Anterior cingulate cortex (tissue), 58 donors: ENCODE measurements at places on chromosomes 3 and 15.
A peak's percentile ranks its signal among the peaks of the same experiment; 100 is the strongest.

GRCh38 chr3:16329036-16329825 lies 64.2 kb downstream of the OXNAD1 start:
- no peak for DNase-seq

GRCh38 chr3:17795280-17795679 lies 52.8 kb upstream of the TBC1D5 start:
- DNase-seq: no peak

DNA sequence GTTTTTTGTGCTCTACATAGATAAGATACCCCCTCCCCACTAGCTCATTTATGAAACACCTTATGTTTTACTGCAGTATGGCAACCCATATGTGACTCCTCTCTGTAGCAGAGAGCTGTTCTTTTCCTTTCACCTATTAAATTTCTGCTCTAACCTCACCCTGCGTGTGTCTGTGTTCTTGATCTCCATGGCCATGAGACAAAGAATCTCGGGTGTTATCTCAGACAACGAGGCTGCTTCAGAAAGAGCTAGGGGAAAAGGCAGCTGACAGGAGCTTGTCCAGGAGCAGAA lies 18.0 kb downstream of the CCR8 start:
- DNase-seq: no peak

DNA sequence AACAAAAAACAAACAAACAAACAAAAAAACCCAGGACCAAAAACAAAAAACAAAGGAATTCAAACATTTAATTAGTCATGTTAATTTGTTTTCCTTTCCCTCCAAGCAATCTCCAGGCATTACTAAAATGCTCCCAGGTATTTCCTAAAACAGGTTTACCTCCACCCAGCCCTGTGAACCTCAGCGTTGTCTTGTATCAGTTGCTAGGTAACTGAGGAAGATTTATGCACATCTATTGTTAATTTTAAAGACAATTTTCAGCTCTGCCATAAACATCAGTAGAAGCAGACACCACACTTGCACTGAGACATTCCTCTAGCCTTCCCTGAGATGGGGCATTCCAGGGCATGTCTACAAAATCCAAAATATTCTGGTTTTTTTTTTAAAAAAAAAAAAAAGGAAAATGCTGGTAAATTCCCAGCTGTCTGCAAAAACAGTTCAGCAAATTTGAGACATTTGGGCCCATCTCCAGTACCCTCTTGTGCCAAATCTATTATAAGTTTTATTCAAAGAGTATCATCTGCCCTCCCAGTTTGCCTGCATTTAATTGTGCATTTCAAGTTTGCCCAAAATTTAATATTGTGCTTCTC lies 227.6 kb downstream of the ADAMTS9 start:
- no peak for DNase-seq

GRCh38 chr3:24004171-24004938 lies 59.3 kb downstream of the NR1D2 start:
- DNase-seq: no peak

- DNase-seq: no peak
These were observed 91.0 kb upstream of the KBTBD8 start for GRCh38 chr3:66907136-66907535.

- no peak for DNase-seq
These were observed 27.4 kb upstream of the SRGAP3 start for GRCh38 chr3:9276761-9277370.

DNA sequence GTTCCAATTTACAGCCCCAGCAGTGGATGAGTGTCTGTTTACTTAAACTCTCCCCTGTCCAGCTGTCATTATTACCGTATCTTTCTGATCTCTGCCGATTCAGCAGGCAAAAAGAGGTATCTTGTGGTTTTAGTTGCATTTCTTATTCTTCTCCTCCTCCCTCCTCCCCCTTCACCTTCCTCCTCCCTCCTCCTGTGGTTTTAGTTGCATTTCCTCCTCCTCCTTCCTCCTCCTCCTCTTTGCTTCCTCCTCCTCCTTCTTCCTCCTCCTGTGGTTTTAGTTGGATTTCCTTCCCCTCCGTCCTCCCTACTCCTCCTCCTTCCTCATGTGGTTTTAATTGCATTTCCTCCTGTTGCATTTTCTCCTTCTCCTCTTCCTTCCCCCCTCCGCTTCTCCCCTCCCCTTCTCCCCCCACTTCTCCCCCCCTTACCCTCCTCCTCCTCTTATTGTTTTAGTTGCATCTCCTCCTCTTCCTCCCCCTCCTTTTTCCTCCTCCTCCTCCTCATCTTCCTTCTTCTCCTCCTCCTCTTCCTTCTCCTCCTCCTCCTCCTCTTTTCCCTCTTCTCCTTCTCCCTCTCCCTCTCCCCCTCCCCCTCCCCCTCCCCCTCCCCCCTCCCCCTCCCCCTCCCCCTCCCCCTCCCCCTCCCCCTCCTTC lies 25.3 kb upstream of the VPS33B start:
- no peak for DNase-seq

DNA sequence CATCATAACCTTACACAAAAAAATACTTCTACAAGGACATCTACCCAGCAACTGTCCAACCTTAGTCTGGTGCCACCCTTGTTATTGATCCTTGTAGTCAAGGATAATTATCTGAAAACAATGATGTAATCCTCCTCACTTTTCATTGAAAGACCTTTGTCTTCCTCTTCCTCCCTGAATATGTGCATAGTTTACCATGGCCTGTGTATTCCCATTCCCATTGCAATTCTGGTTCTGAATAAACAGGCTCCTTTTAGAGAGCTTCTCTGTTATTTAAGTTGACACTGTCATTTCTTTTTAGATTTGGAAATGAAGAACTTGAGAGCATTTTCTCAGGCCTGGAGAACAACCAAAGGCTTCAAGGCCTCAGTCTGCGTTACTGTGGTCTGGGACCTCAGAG lies 53.3 kb upstream of the RNF7 start:
- no peak for DNase-seq

DNA sequence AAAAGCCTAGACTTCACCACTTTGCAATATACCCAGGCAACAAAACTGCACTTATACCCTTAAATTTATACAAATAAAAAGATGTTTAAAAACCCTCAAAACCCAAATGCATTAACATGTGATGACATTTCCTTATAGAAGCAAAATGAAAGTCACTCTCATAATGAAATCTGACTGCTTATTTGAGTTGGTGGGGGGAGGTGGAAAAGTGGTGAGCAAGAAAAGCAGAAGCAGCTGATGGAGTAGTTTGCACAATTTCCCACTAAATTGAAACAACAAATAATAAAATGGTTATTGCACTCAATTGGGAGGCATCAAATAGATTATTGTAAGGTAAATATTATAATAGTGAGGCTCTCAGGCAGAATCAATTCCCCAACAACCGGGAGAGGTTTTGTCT lies 54.0 kb upstream of the GADL1 start:
- no peak for DNase-seq

DNA sequence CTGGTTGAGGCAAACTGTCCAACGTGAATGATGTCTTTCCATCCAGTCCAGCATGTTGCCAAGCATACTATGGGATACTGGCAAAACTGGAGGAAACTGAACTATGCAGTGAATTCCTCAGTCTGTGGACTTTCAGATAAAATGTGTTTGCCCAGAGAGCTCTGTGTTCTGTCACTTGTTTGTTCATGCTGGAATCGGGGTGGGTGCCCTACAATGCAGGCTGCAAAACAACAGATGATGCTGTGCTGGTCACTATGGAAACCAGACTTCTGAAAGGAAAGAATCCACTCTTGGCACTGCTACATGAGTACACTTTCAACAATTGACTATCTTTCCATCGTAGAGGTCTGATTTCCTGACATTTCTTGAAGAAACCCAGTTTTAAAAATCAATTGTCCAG lies 272.5 kb upstream of the ARHGEF26 start:
- peak; percentile 5 for DNase-seq

DNA sequence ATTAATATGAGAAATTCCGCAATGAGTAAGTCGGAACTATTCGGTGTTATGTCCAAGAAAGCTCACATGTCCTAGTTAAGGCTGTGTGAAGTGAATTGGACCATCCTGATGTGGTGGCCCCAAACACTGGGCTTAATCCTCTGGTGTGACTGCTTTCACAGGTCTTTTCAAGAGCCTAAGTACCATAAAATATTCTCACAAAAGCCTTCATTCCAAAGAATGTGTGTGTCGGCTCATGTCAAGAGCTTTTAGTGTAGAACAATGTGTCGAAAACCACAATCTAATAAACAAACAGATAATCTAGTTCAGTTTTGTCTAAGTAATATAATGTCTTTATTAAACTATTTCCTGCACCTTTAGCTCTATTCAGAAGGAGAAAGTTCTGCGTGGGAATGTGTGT lies 311.4 kb downstream of the LPP start:
- DNase-seq: no peak

DNA sequence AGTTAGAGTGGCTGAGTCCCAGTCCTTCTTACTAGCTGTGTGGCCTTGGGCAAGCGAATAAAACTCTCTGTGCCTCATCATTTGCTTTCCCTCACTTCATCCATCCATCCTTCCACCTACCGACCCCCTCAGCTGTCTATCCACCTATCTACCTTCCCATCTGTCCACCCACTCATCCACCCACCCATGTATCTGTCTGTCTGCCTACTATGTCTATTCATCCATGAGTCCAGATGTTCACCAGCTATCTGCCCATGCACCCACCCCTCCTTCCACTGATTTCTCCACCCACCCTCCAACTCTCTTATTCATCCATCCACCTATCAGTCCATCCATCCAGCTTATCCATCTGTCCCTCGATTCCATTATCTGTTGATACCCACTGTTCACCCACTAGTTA lies 60.4 kb upstream of the ATP2B2 start:
- DNase-seq: no peak

- no peak for DNase-seq
These were observed 90.6 kb upstream of the UMPS start for GRCh38 chr3:124639406-124640237.

DNA sequence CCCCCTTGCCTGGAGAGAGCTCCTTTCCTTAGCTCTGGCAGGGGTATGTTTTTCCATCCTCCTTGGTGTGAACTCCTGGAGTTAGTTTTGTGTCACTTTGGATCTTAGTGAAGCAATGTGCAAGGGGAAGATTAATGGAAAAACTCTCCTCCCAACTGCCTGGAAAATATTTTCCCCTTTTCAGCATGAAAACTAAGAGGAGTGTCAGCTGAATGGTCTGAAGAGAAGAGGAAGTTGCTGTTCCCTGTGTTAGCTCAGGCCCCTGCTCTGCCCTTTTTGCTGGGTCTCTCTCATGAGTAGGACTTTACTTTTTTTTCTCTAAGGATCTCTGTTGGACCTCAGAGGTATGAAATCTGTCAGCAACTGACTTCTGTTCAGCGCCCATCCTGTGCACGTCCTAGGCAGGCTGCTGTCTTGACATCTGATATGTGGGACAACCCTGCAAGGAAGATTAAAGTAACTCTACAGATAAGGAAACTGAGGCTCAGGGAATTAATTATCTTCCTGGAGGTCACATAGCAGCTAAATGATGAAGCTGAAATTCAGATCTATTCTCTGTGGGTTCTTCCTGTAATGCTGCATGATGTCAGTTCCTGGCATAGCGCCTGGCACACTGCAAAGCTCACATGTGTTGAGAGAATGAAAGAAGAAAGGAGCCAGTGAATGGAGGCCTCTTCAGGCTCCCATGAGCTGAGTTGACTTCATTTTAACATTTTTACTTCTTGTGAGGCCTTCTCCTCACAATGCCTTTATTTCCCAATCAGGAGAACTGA lies 109.7 kb upstream of the GALNT15 start:
- no peak for DNase-seq

DNA sequence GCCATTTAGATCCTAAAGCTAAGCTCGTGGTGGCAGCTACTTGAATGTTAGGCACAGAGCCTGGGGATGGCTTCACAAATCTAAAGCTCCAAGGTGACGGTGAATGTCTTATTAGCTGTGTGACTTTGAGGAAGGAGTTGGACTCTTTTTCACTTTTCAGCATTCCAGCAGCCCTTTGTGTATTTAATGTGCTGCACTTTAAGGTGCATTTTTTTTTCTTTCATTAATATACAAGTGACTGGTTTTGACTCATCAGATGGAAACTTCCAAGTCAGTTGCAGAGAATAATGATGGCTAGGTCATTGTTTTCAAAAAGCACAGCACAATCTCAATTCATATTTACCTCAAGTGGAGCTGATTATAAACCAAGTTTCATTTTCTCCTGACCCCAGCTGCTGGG lies 55.8 kb downstream of the TMED3 start:
- no peak for DNase-seq

GRCh38 chr3:101868534-101869464 lies 19.5 kb downstream of the NFKBIZ start:
- DNase-seq: no peak

GRCh38 chr3:135865553-135865952 lies 100.0 kb upstream of the PPP2R3A start:
- no peak for DNase-seq

GRCh38 chr15:90029024-90029423 lies 27.9 kb downstream of the ZNF710 start:
- no peak for DNase-seq

GRCh38 chr3:72379500-72380187 lies 468.6 kb downstream of the SHQ1 start:
- no peak for DNase-seq

DNA sequence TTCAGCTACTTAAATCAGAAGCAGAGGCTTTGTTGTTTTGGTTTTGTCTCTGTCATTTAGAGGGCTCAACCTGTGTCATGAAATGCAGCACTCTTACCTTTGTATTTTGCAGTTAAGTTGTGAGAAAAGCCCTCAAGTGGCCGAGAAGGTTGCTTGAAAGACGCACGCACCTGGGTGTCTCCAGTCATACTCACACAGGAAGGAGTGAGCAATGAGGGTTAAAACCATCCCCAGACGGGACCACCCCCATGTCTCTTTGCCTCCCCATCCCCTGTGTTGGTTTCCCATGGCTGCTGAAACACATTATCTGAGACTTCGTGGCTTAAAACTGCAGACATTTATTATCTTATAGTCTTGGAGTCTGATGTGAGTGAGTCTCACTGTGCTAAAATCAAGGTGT lies 376.1 kb upstream of the CFAP20DC start:
- DNase-seq: no peak

DNA sequence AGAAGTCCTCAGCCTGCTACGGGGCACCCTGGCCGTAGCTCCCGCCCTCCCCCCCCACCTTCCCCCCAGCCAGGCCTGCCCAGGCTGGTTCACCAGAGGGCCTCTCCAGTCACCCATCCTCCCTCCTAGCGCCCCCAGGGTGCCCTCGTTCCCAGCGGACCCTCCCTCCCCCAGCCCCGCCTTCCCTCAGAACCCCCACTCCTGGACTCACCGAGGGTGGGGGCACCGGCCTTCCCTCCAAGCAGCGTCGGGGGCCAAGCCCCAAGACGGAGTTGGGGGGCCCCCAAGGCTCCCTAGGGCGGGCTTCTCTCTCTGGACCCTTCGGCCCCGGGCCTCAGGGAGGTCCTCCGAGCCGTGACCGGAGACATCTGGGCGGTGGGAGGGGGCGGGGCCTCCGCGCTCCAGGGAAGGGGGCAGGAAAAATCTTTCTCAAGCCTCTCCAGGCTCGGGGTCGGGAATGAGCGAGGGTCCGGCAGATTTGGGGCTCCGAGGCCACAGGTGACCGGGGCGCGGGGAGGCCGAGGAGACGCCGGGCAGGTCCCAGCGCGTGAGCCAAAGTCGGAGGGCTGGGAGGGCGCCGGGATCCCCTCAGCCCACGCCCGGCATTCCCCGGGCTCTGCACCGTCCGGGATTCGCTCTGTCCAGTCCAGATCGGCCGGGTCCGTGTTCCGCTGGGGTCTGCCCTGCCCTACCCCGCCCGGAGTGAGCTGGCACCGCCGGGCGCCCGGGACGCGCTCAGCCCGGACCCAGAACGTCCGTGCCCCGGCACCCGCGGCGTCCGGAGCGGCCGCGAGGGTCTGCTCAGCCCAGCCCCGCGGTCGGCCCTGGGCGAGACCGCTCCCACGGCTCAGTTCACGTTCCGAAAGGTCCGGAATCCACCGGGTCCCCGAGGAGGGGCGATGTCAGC lies 999 bp downstream of the INSYN1 start:
- DNase-seq: no peak

GRCh38 chr15:29046281-29046810 lies 160.6 kb downstream of the APBA2 start:
- no peak for DNase-seq

GRCh38 chr3:157494581-157495281 lies 8.5 kb downstream of the VEPH1 start:
- no peak for DNase-seq
